ENCODE measurements at places on chromosomes 5 and 9.
A peak's percentile ranks its signal among the peaks of the same experiment; 100 is the strongest.

DNA sequence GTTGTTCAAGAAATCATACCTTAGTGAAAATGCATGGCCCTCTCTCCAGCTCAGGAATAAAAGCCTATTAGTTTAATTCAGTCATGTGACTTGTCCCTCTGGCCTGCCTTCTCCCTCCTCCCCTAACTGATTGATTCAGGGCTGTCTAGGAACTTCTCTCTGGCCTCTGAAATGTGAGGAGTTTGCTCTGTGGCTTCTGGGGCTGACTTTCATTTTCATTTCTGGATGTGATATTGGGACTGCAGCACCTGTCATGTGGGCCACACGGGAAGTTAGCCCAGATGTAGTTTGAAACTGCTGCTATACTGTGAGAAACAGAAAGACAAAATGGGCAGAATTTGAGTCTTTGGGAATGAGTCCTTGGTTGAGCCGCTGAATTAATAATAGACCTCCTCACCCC is 44.8 kb downstream of the PARP8 start:
- no peak for ATAC-seq

- ATAC-seq, result no peak
Observed at GRCh38 chr5:143205386-143205785, 198.1 kb downstream of the NR3C1 start.

DNA sequence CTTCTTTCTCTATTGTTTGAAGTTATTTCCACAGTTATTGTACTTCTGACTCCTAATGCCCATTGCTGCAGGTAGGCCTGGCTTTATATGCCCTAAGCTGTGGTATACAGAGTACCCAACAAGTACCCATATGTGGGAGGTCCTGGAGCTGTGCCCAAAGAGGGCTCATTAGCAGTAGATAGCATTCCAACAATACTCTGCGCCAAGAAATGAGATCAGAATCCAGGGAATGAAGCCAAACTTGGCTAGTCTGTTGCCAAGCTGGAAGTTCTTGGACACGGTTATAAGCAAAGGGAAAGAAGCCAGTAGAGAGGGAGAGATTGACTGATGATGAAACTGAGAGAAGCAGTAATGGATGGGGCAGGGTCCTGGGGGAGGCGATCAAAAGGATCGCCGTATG is 29.7 kb upstream of the FAM169A start:
- ATAC-seq, result no peak

GRCh38 chr5:178376921-178377582 is 144.4 kb upstream of the PHYKPL start:
- ATAC-seq, result no peak

DNA sequence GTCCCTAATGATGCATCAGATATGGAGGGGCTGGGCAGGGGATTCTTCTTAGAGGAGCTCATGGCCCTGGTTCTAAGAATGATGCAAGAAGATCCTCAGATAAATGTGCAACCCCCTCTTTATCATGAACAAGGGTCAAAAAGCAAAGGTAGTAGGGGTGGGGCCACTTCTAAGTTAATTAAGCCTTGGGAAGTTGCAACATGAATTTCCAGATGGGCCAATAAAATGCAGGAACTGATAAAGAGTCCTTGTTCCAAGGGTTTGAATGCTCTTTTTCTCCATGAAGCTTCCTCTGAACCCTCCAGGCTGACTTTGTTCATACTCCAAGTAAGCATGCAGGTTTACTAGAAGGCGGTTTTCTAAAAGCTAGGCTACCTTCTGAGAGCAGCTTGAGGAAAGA is 25.6 kb downstream of the PCA3 start:
- ATAC-seq, result no peak

DNA sequence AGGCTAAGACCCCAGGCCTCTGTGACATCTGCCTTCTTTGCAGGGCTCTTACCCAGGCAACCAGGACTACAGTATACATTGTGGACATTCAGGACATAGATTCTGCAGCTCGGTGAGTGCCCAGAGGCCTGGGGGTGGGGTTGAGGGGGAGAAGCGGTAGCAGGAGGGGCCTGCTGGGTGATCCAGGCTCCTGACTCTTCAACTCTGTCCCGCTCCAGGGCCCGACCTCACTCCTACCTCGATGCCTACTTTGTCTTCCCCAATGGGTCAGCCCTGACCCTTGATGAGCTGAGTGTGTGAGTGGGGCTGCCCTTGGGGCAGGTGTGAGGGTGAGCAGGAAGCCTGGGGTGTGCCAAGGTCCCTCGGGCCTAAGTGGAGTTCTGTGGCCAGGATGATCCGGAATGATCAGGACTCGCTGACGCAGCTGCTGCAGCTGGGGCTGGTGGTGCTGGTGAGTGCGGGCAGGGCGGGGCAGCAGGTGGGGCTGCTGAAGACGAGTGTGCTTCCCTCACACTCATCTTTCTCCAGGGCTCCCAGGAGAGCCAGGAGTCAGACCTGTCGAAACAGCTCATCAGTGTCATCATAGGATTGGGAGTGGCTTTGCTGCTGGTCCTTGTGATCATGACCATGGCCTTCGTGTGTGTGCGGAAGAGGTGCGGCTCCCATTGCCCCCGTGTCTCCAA is 19.8 kb downstream of the GPRIN1 start:
- no peak for ATAC-seq

DNA sequence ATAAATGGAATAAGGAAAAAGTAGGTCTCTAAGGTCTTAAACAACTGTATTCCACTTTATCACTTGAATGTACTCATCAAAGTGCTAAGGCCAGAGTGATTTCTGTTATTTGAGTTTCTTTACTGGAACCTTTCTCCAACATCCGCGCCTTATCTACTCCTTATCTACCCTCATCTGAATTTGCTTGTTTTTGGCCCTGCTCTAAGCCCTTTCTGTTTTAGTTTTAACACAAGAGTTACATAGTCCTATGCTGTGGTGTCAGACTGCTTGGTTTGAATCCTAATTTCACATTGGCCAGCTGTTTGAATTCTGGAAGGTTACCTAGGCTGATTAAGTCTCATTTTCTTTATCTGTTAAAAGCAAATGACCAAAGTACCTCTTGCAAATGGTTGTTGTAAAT is 128.3 kb downstream of the PCSK5 start:
- no peak for ATAC-seq

DNA sequence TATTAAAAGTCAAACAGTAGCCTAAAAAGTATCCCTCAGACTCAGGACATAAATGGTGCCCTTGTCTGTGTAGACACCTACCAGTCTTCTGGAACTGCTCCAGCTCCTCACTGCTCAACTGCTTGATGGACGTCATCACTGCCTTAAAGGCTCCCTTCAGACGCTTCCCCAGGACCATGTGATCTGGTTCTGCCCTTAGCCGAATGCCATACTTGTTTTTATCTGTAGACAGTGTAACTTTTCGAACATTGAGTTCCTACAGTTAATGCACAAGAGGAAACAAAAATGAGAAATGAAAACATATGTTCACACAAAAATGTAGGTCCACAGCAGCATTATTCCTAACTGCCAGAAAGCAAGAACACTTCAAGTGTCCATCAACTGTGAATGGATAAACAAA is 46.2 kb downstream of the IARS1 start:
- no peak for ATAC-seq

GRCh38 chr5:43631182-43631910 is 28.4 kb downstream of the NNT start:
- peak; percentile 76 for ATAC-seq

GRCh38 chr5:68252673-68253623 is 37.4 kb downstream of the PIK3R1 start:
- ATAC-seq, result peak; percentile 54

GRCh38 chr9:61673247-61673646 is 483.4 kb downstream of the SPATA31A7 start:
- no peak for ATAC-seq

DNA sequence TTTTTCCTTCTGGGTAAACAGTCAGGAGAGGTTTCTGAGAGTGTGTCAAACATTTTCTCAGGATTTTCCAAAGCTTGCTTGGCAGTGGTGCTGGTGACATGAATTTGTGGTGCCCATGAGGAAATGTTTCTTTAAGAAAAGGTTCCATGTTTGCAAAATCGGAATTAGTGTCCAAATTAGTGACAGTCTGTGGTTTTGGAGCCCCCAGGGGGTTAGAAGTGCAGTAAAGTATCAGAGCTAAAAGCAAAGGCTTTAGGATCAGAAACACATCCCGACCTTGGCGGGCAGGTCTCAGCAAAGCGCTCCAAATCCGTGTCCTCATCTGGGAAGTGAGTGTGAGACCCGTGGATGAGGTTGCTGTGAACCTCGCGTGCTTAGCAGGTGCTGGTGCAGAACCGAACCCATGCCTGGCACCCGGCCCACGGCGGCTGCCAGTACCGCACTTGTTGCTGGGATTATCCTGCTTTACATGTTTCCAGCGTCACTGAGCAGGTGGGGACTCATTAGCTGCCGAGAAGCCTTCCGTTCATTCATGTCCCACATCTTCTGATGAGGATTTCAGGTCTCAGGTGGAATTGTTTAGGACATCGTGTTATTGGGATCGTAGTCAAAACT is 70.8 kb upstream of the COL5A1 start:
- ATAC-seq, result no peak

- ATAC-seq, result no peak
Observed at GRCh38 chr9:89278997-89279739, 31.8 kb upstream of the CKS2 start.

- no peak for ATAC-seq
Observed at GRCh38 chr5:143887903-143888665, 76.1 kb downstream of the HMHB1 start.

- ATAC-seq, result peak; percentile 52
Observed at GRCh38 chr9:69174616-69175463, 763 bp downstream of the TJP2 start.

- ATAC-seq, result no peak
Observed at GRCh38 chr9:127905004-127905728, 5.8 kb upstream of the ST6GALNAC6 start.

DNA sequence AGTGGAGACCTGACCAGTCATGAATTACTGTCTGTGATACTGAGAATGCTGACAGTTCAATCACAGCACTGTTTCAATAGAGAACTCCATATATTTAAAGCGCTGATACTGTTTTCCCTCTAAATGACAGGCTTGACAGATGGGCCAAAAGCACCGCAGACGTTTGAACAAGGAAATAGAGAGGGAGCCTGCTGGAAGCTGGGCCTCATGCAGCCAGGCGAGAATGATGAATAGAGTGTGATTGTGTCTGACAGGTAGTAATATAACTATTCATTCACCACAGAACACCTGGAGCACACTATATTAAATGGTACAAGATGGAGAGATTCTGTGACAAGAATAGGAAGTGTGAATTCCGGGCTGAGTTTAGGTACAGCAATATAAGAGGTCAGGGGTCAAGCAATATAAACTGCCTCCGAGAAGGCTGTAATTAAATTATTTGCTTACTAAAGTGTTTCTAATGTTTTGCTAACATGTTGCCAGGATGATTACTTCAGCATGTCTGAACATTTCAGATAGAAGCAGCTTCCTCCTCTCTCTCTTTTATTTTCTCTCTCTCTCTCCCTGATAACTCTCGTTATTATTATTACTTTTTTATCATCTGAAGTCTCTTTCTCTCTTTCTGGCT is 297.7 kb downstream of the CSNK1G3 start:
- no peak for ATAC-seq

DNA sequence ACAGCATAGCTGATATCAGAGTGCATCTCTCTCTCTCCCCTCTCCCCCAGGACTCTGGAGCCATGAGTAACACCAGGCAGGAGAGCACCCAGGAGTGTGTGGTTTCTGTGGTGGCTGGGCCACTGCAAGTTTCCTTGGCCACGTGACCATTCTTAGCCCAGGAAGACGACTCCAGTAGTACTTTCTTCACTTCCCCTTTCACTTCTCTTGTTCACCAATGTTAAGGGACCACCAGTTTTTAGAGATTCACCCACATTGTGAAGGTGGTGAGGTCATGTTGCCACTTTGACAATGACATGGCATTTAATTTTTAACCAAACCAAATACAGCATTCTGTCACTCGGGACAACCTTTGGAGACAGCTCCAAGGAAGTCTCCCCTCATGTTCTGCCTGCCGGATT is 17.9 kb upstream of the DAPK1 start:
- ATAC-seq, result peak; percentile 57

GRCh38 chr9:7394002-7394774 is 405.4 kb downstream of the DMAC1 start:
- no peak for ATAC-seq

- no peak for ATAC-seq
Observed at GRCh38 chr5:164098979-164099378, 593.6 kb downstream of the MAT2B start.

GRCh38 chr5:143037708-143038107 is 267.5 kb downstream of the ARHGAP26 start:
- ATAC-seq, result no peak

- no peak for ATAC-seq
Observed at GRCh38 chr5:58970766-58971165, 387.9 kb downstream of the RAB3C start.

DNA sequence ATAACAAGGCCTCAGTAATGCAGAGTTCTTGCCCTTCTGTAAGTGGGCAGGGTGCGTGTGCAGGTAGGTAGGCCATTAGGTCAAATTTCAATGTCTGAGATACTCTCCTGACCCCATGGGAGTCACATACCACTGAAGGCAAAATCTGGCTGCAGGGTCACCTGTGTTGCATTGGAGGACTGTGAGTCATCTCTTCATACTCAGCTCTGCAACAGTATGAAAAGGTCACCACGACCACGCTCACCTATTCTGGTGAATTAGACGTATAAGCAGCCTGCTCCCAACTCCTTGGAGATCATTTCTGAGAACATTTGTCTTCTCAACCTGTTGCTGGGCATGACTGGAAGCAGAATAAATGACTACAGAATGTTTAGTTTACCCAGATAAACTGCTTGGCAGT is 599.8 kb downstream of the PDE4D start:
- peak; percentile 29 for ATAC-seq

GRCh38 chr5:2737273-2738155 is 14.0 kb downstream of the IRX2 start:
- ATAC-seq, result no peak

DNA sequence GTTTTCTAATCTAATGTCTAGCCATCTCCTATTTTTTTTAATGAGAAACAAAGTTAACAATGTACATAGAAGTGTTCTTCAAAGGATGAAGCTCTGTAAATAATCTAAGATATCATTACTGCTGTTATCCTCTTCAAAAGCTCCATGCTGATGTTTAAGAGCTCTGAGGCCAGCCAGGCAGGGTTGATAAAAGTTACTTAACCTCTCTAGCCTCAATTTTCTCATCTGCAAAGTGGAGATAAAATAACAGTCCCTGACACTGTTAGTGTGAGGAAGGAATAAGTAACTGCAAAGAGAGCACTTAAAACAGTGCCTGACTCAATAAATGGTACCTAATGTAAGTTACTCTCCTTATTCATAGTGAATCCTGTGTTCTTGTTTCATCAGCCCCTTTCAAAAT is 60.1 kb downstream of the LHFPL2 start:
- no peak for ATAC-seq

DNA sequence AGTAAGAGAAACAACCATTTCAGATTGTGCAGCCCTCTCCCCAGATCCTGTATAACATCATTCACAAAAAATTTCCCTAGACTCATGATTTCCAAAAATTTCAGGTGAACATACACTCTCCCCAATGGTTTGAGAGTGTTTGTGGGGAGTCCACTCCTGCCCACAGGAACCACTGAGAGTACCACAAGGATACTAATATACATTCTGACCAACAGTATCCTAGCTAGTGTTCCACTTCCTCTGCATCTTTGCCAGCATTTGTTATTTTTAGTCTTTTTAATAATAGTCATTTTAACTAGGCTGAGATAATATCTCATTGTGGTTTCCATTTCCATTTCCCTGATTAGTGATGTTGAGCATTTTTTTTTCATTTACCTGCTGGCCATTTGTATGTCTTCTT is 155.4 kb downstream of the DTWD2 start:
- no peak for ATAC-seq

- no peak for ATAC-seq
Observed at GRCh38 chr5:171913987-171914273, 92.5 kb downstream of the FBXW11 start.

Measured in gastroesophageal sphincter (tissue), 4 donors.